Astrocyte of the spinal cord (primary cell): ENCODE measurements at places on chromosomes 1 and 21.

DNA sequence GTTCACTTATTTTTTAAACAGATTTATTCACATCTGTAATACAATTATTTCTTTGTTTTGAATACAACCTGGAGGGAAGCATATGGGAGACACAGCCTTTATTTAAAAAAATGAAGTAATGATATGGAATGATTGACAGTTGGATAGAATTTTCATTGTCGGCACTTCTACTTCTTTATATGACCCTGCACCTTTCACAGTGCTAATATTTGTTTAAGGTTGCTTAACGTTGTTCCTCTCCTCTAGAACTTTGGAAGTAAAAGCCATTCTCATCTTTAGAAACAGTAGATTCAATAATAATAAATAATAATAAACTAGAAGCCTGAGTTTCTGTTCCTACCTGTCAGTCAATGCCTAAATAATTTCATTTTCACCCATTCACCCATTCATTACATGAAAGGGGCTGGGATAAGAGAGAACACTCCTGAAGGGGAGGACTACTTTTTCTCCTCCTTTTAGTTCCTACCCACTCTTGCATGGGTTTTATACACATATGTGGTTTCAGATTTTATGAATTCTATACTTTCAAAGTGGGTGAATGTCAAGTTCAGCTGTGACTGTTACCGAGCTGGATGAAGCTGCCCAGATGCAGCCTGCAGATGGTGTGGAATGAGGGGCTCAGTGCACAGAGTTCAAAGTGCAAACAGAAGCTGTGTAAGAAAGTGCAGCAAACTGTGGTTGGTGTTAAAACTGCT, 9.4 kb downstream of the RUNX1 start:
- no peak for DNase-seq

DNA sequence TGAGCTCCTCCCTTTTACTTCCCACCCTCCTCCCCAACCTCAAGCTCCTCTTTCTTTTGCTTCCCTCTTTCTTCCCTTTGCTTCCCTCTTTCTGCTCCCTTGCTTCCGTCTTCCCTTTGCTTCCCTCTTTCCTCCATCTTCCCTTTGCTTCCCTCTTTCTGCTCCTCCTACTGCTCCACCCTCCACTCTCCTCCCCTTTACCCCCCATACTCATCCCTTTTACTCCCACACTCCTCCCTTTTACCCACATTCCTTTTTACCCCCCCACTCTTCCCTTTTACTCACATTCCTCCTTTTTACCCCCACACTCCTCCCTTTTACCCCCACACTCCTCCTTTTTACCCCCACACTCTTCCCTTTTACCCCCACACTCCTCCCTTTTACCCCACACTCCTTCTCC, 30.2 kb downstream of the PGBD5 start:
- no peak for DNase-seq

DNA sequence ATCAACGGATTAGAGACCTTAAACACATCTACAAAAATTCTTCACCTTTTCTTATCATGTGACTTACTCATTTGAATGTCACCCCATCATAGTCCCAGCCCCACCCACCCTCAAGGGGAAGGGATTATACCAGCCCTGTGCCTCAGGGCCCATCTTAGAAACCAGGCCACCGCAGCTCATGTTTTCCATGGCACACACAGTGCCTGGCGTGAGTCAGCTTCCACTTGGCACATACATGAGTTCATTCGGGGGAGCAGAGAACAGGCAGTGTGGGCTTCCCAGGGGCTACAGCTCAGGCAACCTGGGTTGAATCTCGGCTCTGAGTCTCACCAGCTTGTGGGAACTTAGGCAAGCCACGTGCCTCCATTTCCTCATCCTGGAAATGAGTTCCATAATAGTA, 310.6 kb downstream of the NPHP4 start:
- DNase-seq = no peak

GRCh38 chr1:42945164-42945563, 13.5 kb downstream of the SLC2A1 start:
- DNase-seq = no peak

DNA sequence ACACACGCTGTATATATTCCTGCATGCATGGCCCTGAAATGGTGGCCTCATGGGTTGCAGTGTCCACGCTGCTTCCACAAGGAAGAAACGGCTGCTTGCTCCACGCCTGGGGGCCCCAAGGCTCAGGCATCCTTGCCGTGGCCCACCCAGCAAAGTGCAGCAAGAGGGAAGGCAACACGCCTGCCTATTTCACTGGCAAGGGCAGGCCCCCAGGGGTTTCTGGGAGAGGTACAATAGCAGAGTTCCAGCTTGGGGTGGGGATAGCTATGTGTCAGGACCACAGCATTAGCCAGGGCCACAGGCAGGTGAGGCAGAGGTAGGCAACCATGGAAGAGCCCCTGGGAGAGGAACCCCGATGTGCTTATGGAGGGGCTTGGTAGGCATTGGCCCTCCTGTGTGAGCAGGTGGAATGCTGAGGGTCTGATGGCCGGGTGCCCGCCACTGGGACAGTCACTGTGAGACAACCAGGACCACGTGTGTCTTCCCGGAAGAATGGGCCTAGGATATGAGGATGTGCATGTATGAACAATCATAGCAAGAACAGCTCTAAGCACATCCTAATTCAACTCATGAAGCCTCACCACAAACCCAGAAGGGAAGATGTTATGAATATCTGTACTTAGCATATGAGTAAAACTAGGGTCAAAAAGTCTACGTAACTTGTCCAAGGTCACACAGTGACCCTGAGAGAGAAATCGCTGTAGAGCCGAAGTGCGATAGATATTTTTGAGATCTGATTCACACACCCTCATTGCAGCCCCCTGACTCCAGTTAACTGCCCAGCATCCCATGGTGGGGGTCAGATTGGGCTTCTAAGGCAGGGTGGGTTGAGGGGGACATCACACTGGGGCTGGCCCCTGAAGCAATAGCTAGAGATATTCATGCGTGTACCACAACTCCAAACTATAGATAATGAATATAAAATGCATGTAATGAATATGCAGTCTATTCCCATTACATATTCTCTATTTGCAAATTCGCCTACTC, 11.8 kb downstream of the TFF2 start:
- no peak for DNase-seq

GRCh38 chr1:7694600-7695496, 76.2 kb upstream of the VAMP3 start:
- no peak for DNase-seq

DNA sequence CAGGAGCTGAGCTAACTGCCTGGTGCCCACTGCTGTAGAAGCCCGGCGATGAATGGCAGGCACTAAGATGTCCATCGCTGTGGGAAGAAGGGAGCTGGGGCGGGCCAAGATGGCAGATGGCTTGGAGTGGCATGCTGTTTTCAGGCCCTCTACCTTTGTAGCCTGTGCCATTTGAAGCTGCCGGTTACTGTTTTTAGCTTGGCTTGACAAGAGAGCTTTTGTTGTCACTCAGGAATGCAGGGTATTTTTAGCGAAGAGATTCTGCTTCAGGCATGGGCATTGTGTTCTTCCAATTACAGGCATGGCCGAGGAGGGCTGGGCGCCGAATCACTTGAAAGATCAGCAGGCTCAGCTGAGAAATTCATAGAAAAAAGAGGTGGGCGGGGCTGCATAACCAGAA, 348.7 kb downstream of the RPS6KC1 start:
- no peak for DNase-seq

GRCh38 chr1:43582162-43582566, 51.5 kb downstream of the PTPRF start:
- peak; percentile 96 for DNase-seq

DNA sequence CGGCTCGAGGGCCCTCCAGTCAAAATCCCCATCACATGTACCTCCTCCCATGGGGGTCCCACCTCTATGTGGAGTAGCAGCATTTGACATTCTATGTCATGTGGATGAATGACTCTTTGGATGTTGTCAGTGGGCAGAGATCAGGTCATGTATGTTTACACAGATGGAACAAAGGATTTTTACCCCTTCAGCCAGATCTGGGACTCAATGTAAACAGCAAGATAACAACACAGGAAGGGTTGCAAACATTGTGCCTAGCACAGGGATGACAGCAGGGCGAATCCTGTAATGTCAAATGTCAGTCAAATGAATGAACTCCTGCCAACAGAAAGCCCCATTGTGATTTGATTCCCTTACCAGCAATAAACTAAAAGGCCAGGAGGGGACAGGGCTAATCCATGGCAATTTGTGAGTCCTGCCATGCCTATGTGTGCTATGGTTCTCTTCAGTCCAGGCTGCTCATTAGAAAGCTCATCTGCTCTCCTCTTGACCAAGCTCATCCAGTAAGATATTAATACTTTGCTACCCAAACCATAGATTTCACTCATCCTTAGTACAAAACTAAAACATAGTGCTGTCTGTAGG, 60.3 kb downstream of the PGBD5 start:
- DNase-seq = no peak

- DNase-seq = no peak
These were observed 1.9 kb downstream of the C1orf56 start for GRCh38 chr1:151049458-151049857.

GRCh38 chr1:145689922-145690321, 17.2 kb downstream of the PDZK1 start:
- DNase-seq = no peak

GRCh38 chr1:16235944-16236510, 956 bp downstream of the CPLANE2 start:
- DNase-seq = peak; percentile 22

DNA sequence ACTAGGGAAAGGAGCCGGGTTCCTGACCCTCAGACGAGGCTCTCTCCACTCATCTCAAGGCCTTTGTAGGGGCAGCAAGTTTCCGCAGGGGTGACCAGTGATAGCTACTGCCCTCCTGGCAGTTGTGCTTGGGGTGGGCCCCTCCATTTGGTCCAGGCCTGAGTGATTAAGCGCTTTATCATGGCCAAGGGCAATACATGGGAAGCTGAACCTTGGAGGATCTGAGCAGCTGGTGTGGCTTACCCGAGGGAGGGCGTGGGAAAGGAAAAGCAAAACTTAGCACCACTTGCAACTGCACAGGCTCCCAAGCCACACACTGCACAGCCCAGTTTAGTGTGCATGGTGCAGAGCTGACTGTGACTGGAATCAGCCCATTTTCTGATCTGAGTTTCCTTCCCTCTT, 47.8 kb downstream of the GADD45A start:
- DNase-seq = peak; percentile 75

DNA sequence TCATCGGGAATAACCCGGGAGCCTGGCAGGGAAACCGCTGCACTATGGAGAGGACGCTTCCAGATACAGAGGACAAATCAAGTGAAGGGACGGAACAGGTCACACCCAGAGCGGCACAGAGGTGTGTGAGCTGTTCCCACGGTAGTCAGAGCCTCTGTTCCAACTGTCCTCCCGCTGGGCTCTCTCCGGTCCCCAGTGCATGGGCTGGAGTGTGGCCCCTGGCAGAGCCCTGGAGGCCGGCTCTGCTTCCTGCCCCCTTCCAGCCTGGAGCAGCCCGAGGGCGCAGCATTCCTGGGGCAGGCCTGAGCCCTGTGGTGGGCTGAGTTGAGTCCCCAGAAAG, 11.9 kb upstream of the ZBTB21 start:
- DNase-seq = no peak

DNA sequence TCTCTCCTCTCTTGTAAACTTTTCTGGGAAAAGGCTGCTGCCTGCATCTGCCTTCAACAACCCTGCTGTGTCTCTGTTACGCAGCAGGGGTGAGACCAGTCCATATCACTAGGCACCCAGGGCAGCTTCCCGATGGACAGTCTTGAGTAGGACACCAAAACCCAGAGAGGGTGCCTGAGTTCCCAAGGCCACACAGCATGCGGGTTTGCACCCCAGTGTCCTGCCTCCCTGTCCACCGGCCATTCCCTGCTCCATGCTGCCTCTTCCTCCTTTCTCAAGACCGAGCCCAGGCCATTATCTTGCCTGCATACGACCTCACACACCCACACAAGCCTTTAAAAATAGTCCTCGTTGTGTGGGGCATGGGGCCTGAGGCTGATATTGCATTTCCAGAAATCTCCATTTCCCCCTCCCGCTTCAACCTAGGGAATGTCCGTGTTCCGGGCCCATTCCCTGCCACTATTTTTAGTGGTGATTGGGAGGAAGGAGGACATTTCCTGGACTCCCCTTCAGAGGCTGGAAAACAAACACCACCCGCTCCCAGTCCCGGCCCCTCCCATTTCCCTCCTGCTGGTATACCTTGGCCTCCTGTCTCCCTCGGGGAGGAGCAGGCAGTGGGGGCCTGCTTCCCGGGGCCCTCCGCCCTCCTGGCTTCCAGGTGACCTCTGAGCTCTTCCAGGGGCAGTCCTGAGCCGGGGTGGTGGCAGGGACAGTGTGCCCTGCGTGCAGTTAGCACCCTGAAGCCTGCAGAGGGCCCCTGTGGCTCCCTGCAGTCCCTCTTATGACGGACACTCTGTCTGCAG, 132.4 kb upstream of the TMEM51 start:
- no peak for DNase-seq

DNA sequence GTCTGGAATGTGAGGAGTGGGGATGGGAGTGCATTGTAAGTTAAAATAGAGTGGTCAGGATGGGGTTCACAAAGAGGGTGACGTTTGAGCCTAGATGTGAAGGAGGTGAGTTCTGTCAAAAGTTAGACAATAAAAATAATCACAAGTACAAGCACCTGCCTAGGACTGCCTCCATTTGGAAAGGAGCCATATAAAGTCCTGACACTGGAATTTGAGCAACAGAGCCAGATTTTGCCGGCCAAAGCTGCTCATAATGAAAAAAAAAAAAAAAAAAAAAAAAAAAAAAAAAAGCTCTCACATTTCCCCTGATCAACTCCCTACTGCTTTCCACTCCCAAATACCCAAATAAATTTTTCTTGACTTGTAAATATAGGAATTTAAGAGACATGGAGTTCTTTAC, 4.1 kb downstream of the PALMD start:
- no peak for DNase-seq

GRCh38 chr1:11984121-11984520, 3.9 kb downstream of the MFN2 start:
- no peak for DNase-seq

GRCh38 chr1:115355069-115355468, 17.0 kb upstream of the NGF start:
- DNase-seq = no peak

DNA sequence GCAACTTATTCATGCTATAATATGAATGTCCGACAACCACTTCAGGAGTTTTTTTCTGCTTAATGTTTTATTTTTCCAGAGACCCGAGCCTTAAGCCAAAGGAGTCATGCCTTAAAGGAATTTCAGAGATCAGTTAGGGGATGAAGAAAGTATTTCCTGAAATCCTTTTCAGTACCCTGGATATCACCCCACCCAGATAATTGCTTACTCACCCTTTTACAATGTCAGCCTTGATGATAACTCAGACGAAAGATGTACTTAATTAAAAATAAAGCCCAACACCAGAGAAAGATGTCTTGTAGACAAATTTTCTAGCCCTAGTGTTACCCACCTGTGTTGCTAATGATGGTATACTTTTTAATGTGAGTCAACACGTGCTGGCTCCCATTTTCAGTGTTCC, 124.1 kb downstream of the XCL2 start:
- DNase-seq = no peak

- DNase-seq = peak; percentile 93
These were observed 12.5 kb upstream of the SPSB1 start for GRCh38 chr1:9280015-9280860.

DNA sequence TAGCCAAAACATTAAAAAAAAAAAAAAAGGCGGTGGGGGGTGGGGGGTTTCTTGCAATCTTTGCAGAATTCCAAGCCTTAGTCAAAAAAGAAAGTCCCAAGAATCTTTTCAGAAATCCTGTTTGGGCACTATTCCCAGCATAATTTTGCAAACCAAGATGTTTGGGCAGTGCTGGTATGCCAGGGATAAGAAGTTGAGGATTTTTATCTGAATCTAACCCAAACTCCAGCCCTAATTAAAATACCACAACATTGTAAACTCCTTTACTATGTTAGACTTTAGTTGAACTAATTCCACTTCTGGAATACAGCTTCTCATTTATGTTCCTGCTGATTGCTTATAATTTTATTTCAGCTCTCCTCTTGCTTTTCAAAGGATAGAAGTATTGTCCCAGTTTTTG, 504.1 kb upstream of the ADGRL2 start:
- peak; percentile 10 for DNase-seq

- DNase-seq = no peak
These were observed 882 bp downstream of the VPS13D start for GRCh38 chr1:12230549-12231275.
